ENCODE measurements at places on chromosomes 5 and 9.
A peak's percentile ranks its signal among the peaks of the same experiment; 100 is the strongest.

DNA sequence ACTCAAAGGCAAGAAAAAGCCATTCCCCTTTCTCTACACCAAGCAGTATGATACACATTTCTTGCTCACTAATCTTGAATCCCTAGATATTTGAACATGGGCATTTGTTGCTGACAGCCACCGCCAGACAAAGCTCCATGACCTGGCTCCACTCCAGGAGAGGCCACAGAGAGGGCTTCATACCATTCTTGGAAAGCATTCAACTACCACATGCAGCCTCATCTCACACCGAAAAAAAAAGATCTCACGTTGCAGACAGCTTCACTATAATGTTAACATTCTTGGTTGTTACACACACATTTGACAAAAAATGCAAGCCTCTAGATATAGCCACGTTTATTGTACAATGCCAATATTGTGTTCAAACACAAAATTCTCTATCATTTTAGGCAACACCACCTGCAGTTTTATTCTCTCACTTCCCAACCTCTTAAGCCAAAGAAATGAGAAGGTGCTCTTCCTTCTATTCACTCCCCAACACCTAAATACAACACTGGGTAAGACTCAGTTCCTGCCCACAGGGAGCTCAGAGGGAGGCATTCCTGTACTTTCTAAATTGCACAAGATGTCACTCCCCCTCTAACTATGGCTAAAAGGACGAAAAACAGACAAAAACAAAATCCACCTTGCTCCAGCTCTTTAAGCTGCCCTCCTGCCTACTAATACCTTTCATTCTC is 222.4 kb downstream of the TSSK1B start:
- no peak for DNase-seq

- no peak for DNase-seq
Observed at GRCh38 chr9:136672431-136673087, 9.8 kb downstream of the EGFL7 start.

DNA sequence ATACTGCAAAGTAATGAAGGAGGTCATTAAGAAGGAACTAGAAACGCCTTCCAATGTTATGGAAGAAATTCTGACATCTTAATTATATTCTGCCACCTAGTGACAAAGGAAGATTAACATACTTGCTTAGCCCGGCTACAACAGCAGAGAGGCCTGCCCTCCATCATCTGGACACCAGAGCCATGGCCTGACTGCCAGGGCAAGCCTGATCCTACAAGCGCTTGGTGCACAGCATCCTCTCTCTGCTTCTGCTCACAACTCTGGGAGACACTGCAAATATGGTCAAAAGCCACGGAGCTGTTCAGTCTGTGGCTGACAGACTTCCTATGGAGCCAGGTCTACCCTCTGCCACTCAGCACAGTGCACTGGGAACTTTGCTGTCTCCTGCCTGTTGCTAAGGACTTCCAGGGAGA is 87.3 kb upstream of the SLC44A1 start:
- peak; percentile 6 for DNase-seq

GRCh38 chr5:153617190-153617589 is 126.7 kb downstream of the GRIA1 start:
- no peak for DNase-seq

- DNase-seq: no peak
Observed at GRCh38 chr5:39604491-39604890, 179.7 kb upstream of the DAB2 start.

GRCh38 chr9:136857581-136858412 is 5.7 kb downstream of the MAMDC4 start:
- no peak for DNase-seq

- no peak for DNase-seq
Observed at GRCh38 chr9:83034026-83034425, 28.9 kb downstream of the RASEF start.

DNA sequence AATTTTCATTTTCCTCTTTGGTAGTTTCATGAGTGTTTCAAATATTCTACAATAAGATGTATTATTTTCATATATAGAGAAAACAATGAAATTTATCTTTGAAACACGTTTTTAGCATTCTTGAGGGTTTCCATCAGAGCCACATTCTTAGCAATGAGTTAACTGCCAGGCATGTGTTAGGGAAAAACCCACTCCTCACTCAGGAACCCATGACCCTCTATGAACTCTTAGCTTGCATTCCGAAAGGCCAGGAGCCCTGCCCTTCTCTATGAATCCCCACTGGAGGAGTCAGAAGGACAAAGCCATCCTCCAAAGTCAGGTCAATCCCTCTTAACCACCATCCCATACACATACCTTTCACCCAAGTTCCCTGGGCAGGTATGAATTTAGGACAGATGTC is 57.5 kb downstream of the ADAMTS12 start:
- DNase-seq: no peak

DNA sequence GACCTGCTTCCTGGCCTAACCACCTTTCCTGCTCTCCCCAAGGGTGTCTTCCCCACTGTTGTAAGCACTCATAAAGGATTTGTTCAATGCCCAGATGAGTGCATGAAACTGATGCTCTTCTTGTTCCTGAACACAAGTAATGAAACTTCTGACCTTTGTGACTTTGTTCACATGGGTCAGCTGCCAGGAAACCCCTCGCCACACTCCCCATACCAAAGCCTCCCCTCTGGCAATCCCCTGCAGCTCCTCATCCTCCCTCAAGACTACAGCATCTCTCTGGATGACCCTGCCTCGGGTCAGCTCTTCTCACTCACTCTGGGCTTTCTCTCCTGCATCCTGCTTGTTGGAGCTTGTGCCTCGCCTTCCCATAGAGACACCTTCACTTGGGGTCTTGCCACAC is 72.2 kb upstream of the SPTLC1 start:
- no peak for DNase-seq

DNA sequence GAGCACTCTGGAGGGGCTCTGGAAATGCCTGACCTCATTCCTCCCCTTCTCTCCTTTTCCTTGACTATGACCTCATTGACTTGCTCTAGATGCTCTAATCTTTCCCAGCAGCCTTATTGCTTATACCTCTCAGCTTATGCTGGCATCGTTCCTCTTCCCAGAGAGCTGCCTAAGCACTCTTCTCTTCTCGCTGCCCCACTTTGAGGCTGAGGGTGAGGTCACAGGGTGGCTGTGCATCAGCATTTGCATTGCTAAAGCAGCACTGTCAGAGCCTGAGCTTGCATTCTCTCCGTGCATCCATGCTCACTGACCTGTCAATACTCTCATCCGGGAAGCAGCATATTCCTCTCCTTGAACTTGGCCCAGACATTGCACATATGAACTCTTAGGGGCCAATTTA is 96.4 kb upstream of the NTRK2 start:
- no peak for DNase-seq

GRCh38 chr9:84187090-84187489 is 153.5 kb downstream of the SLC28A3 start:
- DNase-seq: no peak

DNA sequence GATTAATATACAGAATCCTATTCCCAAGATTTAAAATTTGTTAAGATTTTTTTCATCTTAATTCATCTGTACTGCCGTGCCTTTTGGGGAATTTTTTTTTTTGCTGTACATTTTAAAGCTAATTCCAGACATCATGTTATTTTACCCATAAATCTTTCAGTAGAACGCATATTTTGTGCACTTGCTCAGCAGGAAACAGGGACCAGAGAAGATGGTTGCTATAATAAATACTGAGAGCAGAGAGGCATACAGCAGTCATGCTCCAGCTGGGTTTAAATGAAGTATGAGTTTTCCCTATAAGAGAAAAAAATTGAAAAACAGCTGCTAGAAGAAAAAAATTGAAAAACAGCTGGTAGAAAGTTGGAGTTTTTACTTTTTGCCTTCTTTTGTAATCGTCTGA is 196.9 kb upstream of the PUM3 start:
- no peak for DNase-seq

DNA sequence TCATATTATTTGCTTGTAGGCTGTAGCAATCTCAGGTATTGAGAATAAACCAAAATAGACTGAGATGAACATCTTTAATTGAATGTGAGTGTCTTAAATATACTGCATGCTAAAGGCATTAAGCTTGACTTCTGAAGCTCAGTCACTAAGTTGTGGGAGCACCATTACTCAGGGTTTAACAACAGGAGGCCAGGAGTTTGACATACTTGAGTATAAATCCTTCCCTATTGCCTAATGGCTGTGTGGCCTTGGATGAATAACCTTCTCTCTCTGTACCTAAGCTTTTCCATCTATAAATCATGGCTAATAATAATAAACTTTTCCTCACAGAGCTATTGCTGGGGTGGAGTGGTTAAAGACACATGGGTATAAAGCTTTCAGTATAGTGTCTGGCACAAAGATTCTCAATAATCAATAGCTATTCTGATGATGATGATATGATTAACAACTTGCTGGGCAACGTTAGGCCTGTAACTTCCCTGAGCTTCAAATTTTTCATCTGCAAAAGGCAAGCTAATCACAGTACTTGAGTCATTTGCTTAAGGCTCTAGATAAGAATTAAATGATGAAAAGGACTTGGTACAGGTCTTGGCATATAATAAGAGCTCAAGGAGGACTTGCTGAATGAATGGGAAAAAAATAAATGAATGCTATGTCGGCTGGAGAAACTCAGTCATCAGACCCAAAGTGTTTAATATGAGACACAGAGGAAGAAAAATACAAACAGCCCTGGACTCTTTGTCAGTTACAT is 174.0 kb upstream of the IL12B start:
- no peak for DNase-seq

GRCh38 chr5:128085413-128085812 is 1.8 kb downstream of the SLC12A2 start:
- no peak for DNase-seq

DNA sequence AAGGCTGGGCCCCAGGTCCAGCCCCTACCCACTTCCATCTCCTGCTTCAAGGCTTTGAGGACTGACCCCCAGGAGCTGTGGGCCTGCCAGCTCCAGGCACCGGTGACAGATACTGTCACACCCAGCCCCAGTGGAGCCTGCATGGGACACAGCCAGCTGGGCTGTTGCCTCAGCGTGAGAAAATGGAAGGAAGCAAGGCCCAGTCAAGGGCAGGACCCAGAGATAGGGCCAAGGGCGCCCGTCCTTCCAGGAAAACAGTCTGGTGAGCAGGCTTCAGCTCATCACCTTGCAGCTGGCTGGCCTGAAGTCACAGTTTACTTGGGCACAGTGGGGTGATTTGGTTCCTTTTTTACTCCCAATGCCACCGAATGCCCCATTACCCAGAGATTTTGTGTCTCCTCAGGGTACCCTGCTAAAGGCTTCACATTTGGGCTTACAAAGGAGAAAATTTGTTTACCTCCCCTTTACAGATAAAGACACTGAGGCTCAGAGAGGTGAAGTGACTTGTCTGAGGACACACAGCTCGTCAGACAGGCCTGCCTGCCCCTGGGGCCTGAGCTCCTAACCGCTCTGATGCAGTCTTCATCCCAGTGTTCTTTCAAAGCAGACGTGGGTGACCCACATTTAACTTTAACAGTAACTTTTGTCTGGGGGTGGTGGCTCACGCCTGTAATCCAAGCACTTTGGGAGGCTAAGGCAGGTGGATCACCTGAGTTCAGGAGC is 21.5 kb upstream of the WDR38 start:
- no peak for DNase-seq

GRCh38 chr9:121218357-121219027 is 16.8 kb upstream of the RAB14 start:
- DNase-seq: no peak

GRCh38 chr9:132011896-132012295 is 67.8 kb downstream of the MED27 start:
- no peak for DNase-seq

DNA sequence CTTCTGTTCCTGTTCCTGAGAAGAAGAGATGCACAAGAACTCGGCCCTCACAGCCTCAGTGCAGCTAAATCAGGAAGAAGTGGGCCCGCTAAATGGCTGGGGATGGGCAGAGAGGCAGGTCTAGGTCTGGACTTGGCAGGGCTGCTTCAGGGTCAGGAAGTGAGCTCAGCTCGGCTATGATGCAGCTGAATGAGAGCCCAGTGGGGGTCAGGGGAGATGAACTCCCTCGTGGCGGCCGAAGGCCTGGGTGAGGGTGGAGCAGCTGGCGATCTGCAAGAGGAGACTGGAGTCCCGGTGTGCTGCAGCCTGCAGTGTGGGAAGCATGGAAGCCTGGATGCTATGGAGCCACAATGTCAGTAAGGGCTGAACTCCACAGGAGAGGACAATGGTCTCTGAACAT is 466.2 kb downstream of the SPOCK1 start:
- no peak for DNase-seq

- DNase-seq: no peak
Observed at GRCh38 chr9:105067895-105068580, 140.1 kb upstream of the ABCA1 start.

GRCh38 chr9:106376689-106377088 is 486.3 kb upstream of the ZNF462 start:
- DNase-seq: no peak

- DNase-seq: no peak
Observed at GRCh38 chr5:118723021-118723338, 265.4 kb downstream of the DTWD2 start.

- DNase-seq: no peak
Observed at GRCh38 chr9:81470864-81471263, 218.5 kb downstream of the TLE1 start.

- no peak for DNase-seq
Observed at GRCh38 chr5:73722231-73722630, 96.2 kb downstream of the ARHGEF28 start.

DNA sequence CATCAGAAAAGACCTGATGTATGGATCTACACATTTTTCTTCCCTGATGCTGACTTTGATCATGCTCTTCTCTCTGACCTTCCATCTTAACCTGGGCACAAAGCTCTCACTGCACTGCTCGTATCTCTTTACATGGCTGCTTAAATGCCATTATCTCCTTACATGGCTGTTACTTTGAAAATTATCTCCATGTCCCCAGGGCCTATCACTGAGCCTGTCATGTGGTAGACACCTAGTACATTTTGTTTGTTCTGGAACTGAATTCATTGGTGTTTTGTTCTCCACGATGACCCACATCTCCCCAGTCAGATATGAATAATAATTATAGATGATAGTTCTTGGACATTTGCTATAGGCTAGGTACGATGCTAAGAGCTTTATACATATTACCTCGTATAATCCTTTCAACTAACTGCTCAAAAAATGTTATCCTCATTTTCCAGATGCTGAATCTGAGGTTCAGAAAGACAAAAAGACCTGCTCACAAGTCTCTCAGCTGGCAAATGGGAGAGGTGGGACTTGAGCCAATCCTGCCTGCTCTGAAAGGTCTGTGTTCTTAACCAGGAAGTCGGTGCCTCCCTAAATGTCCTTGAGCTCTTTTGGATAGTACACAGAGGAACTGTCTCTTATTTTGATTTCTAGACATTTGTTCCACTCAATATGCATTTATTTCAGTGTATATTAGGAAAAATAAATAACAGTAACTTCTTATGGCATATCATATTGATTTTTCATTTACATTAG is 9.8 kb upstream of the CPEB4 start:
- no peak for DNase-seq

DNA sequence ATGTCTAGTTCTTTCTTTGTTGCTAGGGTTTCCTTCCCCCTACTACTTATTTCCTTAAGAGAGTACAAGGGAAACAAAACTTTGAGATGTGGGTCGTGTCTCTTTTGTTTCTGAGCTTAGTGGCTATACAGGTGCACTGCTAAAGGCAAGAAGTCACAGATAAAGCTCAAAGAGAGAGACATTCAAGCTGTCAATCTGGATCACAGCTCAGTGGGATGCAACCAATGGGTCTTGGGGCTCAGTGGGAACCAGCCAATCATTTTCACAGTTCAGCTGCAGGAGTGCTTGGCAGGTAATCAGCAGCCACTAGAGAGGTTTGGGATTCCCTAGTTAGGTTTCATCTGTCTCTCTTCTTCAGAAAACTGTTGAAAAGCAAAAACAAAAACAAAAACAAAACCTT is 135.4 kb upstream of the SGCD start:
- DNase-seq: no peak

- peak; percentile 37 for DNase-seq
Observed at GRCh38 chr5:149834246-149834855, 104.2 kb downstream of the PPARGC1B start.

Measured in effector memory CD8-positive, alpha-beta T cell (primary cell).